Fibroblast of skin of right biceps (primary cell): ENCODE measurements at places on chromosomes 2 and 18.

GRCh38 chr2:208097313-208097712 lies 27.0 kb downstream of the CRYGD start:
- no peak for DNase-seq

DNA sequence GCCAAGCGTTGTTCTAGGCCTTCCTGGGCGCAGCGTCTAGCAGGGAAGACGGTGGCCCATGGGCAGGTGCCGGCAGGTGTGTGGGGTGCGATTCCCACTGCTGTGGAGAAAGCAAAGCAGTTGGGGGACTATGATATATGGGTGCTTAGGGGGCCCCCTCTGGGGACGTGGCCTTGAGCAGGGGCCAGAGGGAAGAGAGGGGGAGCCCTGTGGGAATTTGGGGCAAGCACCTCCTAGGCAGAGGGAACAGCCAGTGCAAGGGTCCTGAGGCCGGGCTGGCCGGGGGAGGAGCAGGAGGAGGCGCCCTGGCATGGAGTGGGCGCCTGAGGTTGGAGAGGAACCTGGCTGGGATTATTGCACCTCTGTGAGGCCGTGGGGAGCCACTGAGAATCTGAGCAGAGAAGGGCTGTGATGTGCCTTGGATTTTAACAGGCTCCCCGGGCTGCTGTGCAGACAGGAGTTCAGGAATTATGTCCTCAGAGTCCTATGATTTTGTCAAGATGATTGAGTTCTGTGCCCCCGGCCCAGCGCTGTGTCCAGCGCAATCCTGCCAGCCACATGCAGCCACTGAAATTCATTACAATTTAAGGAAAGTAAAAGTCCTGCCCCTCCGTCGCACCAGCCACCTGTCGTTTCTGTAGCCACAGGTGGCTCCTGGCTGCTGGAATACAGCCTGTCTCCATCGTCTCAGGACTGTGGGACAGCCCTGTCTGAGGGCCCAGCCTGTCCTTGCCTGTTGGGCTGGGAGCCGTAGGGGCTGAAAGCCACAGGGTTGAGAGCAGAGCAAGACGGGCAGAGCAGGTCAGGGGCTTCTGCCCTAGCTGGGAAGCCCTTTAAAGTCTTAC lies 9.1 kb upstream of the KLHL30 start:
- no peak for DNase-seq

GRCh38 chr18:36828157-36828629 lies 609 bp downstream of the TPGS2 start:
- DNase-seq = peak; percentile 75

DNA sequence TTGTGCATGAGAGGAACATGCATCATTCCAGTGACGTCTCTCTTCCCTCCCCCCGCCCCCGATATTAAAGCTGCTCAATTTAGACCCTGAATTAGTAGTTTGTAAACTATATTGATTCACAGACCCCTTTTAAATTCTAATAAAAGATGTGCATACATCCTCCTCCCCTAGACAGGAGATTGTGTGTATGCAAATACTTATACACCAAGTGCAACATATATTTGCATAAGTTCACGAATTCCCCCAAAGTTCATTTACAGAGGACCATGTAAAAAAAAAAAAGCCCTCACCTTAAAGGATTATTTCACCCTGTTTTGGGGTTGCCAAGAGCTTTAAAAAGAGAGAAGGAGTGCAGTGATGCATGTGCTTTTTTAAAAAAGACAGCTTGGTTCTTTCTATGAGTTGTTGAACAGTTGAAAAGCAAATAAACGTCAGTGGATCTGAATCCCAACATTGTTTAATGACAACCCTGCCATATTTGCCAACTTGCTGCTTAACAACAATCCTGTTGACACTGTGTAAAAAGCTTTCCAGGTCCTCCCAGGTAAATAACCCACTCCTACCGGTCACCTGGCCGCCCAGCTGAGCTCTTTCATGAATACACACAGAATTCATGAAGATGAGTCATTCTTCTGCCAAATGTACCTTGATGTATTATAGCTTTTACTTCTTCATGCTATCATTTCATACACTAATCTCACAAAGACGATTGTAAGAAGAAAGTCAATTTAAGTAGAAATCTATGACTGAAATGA lies 211.5 kb downstream of the IKZF2 start:
- no peak for DNase-seq

DNA sequence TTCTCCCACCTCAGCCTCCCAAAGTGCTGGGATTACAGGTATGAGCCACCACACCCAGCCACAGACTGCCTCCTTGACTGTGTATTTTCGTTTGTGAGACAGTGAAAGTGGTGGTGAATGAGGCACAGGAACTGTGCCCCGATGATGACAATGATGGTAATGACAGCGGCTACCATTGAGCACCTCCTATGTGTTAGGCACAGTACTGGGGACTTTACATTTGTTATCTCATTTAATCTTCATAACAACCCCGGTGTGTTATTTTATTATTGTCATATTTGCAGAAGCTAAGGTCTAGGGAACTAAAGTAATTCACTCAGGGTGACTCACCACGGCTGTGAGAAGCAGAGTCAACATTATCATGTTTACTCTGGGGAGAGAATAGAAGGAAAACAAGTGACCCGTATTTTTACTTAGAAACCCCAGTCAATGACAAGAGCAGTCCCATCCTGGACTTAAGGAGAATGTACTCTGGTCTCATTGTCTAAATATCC lies 77.6 kb upstream of the ALPP start:
- no peak for DNase-seq

DNA sequence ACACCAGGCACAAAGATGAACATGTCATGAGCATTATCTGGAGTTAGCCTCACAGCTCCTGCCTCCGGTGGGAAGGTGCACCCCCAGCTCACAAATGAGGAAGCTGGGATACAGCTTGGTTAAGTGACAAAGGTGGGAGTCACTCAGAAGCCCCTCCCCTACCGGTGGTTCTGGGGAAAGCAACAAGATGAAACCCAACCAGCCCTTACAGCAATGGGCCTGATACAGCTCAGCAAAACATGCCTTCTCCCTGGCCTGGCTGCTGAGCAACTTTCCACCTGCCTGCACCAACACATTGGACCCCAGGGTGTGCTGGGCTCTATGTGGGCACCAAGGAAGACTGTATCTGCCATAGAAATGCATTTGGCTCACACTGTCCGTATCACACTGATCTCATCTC lies 113.2 kb downstream of the GYPC start:
- DNase-seq = no peak

DNA sequence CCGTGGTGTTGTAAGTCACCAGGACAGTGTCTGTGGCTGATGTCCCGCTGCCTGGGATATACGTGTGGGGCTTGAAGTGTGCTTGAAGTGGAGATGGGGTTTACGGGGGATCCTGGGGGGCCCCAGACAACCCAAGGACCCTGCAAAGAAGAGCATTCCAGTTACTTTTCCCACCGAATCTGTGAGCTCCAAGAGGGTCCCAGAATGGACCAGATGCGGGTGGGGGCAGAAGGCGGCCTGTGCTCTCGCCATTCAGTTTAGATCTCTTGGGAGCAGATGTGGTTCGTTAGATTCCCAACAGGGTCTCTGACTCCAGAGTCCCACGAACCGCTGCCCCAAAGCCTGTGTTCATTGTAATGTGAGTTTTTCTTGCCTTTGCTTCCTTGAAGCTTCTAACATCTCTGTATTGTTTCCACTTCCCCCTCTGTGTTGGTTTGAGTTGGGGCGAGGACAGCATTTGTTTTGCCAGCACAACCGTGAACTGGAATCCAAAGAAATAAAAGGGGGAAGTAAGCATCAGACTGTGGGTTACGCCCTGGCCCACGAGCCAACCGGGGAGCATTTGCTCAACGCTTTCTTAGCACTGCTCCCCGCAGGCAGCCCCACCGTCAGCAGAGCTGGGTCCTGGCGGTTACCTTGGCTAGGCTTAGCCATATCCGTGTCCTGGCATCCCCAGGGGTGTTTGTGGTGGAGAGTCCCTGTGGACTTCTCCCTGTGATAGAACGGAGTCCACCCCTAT lies 92.1 kb downstream of the SH3BP4 start:
- DNase-seq = no peak

DNA sequence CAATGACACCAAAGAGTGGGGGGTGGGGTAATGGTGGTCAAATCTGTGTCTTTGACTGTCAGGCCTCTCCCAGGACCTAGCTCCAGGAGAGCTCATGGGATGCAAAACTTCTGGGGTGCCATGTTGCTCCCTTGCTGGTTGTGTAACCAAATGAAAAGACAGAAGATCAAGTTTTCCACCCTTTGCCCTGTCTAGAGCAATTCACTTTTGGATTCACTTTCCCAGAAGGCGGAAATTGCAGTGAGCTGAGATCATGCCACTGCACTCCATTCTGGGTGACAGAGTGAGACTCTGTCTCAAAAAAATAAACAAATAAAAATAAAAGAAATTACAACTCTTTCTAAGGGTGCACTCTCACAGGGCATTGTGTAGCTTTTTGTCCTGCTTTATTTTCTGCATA lies 34.9 kb upstream of the PLA2R1 start:
- no peak for DNase-seq

DNA sequence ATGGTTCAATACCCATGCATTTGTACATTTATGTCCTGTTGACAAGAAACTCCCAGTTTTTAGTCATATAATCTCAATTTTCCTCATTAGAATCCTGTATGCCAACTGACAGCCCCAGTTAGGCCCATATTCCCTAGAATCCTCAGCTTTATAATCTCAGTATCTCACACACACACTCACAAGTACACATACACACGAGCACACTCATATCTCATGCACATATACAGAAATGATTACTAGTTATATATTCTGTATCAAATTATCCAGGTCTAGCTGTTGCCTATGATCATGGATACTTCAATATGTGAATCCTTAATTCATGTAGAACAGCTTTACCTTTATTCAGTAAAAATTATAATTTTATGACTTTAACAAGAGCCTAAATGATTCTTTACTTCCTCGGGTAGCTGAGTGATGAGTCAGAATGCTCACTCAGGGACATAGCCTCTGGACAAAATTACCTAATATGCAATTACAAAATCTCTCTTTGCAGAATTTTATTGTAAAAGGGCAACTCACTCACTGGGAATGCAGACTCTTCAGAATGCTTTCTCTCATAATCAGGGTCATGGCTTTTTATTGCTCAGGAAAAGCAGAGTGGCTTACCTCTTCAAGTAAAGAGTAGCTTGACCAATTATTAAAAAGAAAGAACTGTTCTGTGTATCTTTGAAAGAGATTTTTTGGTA lies 193.6 kb upstream of the PIK3C3 start:
- peak; percentile 89 for DNase-seq

- no peak for DNase-seq
These were observed 146.6 kb upstream of the CHAC2 start for GRCh38 chr2:53620981-53621380.

- no peak for DNase-seq
These were observed 49.3 kb upstream of the CSRNP3 start for GRCh38 chr2:165420231-165420630.

GRCh38 chr2:36058953-36059352 lies 296.6 kb upstream of the CRIM1 start:
- peak; percentile 21 for DNase-seq

DNA sequence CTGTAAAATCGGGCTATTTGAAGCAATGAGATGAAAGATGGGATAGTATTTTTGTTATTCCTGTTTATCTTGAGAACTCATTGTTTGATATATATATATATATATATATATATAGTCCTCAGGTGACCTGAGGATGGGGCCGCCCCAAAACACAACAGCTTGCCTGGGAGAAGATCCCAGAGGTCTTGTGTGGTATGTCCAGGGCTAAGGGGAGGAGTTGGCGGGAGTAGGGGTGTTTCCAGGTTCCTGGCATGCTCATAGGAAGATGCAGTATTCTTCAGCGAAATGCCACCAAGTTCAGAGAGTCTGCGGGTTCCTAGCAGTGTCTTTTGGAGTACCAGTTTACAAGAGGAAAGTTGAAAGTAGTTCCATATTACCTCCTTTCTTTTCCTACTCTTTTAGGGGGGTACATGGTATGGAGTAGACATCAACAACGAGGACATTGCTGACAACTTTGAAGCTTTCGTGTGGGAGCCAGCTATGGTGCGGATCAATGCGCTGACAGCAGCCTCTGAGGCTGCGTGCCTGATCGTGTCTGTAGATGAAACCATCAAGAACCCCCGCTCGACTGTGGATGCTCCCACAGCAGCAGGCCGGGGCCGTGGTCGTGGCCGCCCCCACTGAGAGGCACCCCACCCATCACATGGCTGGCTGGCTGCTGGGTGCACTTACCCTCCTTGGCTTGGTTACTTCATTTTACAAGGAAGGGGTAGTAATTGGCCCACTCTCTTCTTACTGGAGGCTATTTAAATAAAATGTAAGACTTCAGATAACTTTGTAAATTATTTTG lies 18.3 kb downstream of the CCT7 start:
- DNase-seq = no peak

DNA sequence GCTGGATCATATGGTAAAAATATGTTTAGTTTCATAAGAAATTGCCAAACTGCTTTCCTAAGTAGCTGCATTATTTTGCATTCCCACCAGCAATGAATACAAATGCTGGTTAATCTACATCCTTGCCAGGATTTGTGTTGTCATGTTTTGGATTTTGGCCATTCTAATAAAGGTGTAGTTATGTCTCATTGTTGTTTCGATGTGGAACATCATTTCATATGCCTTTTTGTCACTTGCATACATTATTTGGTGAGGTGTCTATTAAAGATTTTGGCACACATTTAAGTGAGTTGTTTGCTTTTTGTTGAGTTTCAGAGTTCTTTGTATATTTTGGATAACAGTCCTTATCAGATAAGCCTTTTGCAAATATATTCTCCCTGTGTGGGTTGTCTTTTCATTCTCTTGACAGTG lies 299.2 kb upstream of the TFPI start:
- no peak for DNase-seq

- no peak for DNase-seq
These were observed 167.9 kb downstream of the NCKAP5 start for GRCh38 chr2:133400411-133400810.
